Activated naive CD4-positive, alpha-beta T cell treated with anti-CD3 and anti-CD28 coated beads, Interleukin-2, amount 50 U/mL, for 72 hours (primary cell): ENCODE measurements at places on chromosomes 6 and 20. TPM values are rescaled to one million over a fixed set of nuclear protein-coding genes. Genes with fewer than 3 reads are reported as not detected.

ANKEF1 gene
- 1.0 TPM for total RNA-seq

DDX43 gene
- total RNA-seq: 0.09 TPM

KIAA1755 gene
- total RNA-seq: not detected

DNA sequence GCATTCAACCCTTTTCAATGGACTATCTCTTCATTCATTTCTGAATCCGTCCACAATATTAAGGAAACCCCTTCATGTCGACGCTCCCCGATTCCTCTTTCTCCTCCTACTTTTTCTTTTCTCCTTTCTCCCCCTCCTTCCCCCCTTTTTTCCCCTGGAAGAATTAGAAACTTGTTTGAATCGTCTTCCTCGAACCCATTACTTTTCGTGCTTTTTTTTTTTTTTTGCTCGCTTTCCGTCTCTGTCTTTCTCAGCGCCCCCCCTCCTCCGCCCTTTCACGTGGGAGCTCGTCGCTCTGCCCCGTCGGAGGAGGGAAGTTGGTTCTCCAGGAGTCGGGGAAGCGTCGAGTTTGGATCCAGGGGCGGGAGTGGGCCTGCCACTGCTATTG is 2.3 kb upstream of the NKX2-2 start:
- DNase-seq: no peak

DNA sequence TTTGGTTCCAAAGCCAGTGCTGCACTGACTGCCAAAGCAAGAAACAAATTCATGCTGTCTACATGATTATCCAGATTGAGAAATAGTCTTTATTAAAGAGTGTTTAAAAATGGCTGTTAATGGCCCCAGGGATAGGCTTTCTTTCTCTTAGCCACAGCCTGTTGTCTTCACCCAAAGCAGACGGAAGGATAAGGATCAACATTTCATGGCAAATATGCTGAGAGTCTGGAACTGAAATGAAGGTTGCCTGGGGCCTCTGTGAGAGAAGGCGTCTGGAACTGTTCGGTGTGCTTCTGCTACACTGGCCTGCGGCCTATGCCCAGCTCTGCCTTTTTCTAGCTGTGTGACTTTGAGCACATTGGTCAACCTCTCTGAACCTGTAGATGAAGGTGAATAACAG is 373.0 kb upstream of the ZFP64 start:
- DNase-seq: no peak

GRCh38 chr6:77089776-77090175 is 373.5 kb downstream of the HTR1B start:
- DNase-seq: no peak

DNA sequence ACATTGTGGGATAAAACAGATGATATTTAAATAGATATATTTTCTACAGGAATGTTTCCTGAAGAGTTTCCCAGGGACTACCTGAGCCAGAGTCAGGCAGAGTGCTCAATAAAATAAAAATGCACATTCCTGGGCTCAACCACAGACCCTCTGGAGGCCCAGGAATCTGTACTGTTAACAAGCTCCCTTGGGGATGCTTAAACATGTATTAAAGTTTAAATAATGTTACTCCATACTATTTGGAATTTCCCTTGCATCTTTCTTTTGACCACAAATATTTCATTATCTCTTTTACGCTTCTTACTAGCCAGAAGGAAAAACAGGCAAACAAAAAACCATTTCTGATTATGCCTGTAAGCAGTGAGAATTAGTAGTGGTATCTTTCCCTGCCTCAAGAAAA is 42.3 kb downstream of the GPR63 start:
- no peak for DNase-seq

DNA sequence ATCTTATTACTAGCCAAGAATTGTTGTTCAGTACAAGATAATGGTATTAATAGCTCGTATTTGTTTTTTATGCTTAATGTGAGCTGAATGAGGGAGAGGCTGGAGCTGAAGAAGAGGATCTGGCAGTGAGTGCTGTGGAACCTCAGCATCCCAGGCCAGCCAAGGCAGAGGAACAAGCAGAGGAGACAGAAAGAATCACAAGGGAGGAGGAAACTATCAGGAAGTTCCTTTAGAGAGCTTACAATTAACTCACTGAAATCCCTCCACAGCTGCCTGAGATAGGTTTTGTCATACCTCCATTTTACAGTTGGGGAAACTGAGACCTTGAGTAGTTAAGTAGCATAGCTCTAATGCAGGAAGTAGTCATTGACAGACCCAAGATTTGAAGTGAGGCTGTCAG is 39.9 kb upstream of the TULP4 start:
- no peak for DNase-seq

DNA sequence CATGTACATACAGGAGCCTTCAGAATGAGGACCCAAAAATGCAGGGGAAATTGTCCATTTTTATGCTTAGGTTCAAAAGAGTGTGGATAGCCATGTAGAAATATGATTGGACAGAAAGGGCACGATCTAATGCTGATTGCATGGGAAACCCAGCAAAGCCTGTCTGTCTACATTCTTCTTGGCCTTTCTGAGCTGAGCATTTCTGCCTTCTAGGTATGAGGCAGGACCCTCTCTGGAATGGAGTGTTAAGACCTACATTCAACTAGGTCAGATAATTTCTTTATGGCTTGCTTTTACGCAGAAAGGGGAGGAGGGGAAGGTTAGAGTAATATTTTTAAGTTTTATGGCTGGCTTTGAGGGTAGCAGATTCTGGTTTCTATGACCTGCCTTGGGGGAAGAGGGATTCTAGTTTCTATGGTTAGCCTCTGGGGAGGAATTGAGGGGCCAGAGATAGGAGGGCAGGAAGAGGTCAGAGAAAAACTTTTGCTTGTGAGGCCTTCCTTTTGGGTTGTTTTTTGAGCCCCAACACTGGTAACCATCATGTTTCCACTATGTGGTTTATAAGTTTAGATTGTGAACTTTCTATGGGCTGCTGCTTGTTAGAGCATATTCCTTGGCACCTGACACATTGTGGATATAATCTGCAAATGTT is 63.5 kb downstream of the LYRM2 start:
- no peak for DNase-seq

GRCh38 chr6:29872791-29873190 is 45.2 kb downstream of the HLA-G start:
- DNase-seq: no peak

- no peak for DNase-seq
Measured at GRCh38 chr6:81683912-81684311, 68.6 kb downstream of the TENT5A start.

- DNase-seq: no peak
Measured at GRCh38 chr20:17431621-17432364, 99.4 kb downstream of the BFSP1 start.

- no peak for DNase-seq
Measured at GRCh38 chr20:39188266-39188765, 226.2 kb downstream of the DHX35 start.

GRCh38 chr6:11350294-11350693 is 117.8 kb upstream of the NEDD9 start:
- no peak for DNase-seq
